ENCODE measurements at places on chromosomes 5 and 9.
A peak's percentile ranks its signal among the peaks of the same experiment; 100 is the strongest.

GRCh38 chr5:35963381-35963843 lies 25.0 kb upstream of the CAPSL start:
- DNase-seq, result no peak

DNA sequence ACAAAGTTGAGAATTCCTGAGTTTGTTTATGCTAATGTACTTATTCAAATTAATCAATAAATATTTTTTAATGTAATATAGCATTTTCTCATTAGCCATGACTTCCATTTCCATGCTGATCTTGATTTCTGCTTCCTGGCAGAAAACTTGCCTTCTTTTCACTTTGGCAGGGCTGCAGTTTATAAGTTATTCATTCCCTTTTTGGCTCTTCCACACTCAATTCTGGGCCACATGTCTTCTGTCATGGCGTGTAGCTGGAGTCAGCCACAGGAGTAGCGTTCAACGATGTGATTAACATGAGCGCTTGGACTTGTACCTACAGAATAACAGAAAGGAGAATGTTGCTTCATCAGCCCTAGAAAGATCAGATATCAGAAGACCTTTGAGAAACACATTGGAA lies 172.9 kb downstream of the CFAP90 start:
- DNase-seq, result no peak

DNA sequence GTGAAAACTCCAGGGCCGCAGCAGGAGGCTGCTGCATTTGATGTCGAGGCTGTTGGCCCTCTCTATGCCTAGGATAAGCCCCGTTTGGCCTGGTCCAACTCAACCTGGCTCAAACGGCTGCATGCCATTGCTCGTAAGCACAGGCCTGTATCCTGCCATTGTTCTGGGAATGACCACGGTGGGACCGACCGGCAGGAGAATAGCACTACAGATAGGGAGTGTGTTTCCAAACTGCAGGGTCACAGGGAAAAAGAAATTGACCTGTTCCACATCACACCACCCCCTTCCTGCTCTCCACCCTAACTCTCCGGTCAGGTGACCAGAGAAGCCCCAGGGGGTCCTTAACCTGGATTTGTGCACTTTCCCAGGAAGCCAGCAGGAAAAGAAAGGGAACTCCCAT lies 278.7 kb upstream of the KLF4 start:
- peak; percentile 52 for DNase-seq

DNA sequence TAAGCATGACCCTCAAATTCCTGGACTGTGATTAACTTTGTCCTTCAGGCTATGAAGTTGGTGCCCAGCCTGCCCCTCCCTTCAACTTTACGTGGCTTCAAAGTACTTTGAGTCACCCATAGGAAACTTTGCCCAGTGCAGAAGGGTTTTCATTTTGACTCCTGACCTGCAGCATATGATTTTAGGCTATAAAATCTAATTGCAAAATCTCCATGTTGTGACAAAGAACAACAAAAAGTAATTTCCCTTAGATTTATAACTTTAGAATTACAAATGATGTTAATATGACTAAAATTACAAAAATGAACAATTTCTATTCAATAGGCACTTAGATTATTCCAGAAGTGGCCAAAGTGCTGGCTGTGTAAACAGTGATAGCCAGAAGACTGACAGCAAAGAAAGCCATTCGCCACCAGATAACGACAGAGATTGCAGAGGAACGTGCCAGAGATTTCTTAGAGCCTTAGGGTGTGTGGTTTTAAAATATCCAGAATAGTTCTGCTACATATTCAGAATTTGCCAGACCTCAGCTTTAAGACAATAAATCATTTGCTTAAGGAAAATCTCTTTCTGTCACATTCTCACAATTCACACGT lies 197.4 kb downstream of the SEMA5A start:
- DNase-seq, result no peak

DNA sequence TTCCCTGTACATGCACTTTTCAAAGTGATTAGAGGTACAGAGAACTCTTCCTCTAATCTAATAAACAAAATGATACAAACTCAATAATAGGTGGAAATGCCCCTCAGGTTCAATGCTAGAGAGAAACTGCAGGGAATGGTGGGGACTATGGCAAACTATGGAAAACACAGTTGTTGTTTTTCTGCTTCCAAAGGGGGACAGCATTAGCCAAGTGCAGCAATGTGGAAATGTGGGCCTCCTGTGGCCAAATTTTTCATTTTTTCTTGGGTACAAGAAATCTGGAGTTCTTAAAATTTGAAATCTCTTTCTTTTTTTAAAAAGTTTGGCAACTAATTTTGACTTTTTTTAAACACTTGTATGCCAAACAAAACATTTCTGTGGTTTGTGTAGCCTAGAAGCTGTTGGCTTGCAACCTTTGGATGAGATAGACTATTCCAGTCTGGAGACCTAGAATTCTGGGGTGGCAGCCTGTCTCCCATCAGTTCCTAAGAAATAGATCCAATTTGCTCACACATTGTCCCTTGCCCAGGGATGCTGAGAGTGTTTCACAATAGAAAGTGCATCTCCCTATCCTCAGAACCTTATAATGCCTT lies 218.6 kb downstream of the PAPPA start:
- no peak for DNase-seq

DNA sequence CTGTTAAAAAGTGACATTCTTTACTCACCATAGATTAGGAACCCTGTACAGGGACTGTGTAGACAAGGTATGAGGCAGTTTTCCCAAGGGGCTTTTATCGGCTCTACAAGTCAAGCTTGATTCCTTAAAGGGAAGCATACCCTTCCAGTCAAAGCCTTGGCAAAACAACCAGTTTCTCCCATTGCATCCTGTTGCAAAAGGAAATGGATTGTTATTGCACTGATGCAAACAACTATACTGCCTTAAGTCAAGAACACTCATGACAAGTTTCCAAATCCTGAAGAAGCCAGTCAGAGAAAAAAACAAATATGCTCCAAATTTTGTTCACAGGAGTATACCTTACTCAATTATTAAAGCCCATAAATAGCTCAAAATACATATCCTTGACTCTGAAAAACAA lies 67.5 kb downstream of the RGMB start:
- DNase-seq, result no peak

GRCh38 chr9:15421990-15422371 lies 695 bp upstream of the SNAPC3 start:
- no peak for DNase-seq

DNA sequence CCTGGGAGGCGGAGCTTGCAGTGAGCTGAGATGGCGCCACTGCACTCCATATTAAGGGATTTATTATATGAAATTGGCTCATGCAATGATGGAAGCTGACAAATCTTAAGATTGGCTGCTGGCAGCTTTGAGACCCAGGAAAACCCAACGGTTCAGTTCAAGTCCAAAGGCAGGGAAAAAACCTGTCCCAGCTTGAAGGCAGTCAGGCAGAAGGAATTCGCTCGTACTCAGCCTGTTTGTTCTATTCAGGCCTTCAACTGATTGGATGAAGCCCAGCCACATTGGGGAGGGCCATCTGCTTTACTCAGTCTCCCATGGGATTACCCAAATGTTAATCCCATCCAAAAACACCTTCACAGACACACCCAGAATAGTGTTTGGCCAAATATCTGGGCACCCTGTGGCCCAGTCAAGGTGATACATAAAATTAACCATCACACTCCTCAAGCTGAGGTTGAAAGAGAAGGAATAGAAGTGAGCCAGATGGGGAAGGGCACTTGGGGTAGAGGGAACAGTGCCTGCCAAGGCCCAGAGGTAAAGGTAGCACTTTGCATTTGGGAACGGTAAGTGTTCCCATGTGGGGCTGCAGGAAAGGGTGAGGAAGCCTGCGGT lies 8.5 kb upstream of the ORM1 start:
- DNase-seq, result no peak

DNA sequence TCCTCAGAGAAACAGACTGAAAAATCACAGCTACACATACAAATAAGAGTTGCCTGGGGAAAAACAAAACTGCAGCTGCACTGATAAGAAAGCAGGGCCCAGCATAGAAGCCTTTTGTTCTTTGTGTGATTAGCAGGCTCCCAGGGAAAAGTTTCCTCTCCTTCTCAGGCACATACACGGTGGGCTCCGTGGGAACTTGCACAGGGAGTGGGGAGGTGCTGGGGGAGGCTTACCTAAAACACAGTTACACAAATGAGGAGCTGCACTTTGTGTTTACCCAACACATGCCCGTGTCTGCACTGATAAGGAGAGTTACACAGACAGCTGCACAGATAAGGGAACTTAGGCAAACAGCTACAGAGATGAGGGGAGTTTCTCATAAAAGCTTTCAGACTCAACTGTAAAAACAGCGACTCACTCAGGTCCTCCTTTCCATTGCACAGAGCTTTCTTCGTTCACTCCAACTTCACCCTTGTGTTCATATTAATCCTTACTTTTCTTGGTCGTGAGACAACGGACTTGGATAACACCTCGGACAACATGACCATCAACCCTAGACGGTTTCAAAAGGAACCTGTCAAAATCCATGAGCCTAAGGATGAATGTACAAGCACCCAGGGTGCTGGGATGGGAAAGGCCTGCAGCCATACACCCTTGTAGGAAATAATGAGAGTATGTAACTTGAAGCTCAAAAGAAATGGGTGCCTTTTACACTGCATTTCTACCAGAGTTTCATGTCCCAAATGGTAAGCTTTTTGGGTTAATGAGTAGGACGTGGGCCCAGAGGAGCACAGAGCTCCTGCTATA lies 50.8 kb downstream of the SERINC5 start:
- DNase-seq, result no peak

GRCh38 chr9:83978992-83979811 lies 813 bp downstream of the HNRNPK start:
- peak; percentile 91 for DNase-seq

- no peak for DNase-seq
These were observed 260.5 kb upstream of the WWC1 start for GRCh38 chr5:168030912-168031311.

- DNase-seq, result no peak
These were observed 374.3 kb downstream of the EBF1 start for GRCh38 chr5:158725297-158725851.

DNA sequence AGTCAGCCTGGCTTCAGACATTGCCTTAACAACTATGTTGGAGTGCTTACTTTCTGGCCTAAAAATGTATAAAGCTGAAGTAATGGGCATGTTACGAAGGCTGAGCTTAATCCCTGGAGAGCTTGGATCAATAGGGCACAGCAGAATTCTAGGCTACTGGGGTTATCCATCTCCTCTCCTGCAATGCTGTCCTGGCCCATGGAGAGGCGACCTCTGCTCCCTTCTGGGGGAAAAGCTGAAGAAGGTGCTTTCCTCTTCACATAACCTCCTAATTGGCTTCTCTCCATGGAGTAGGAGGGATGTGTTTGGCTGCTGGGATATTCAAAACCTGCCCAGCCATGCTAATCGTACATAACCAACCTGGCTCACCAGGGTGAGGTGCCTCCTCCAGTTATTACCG lies 403.5 kb downstream of the DMRT2 start:
- DNase-seq, result no peak

DNA sequence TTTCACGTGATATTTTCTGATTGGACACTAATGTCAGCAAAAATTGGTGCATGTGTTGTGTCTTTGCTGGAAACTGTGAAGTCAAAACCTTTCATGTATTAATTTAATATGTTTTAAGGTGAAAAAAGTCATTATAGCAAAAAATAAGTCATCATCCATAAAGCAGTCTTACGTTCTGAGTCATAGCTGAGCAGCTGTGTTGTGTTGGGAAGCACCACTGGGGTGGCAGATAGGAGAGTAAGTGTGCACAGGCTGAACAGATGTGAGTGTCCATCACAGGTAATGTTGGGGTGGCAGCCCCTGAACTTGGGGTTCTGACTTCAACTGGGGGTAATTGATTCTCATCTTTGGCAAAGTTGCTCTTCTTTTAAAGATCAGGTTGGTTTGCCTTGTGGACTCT lies 156.8 kb downstream of the NXNL2 start:
- DNase-seq, result no peak

- DNase-seq, result no peak
These were observed 81.1 kb upstream of the GRAMD2B start for GRCh38 chr5:126341906-126342630.

DNA sequence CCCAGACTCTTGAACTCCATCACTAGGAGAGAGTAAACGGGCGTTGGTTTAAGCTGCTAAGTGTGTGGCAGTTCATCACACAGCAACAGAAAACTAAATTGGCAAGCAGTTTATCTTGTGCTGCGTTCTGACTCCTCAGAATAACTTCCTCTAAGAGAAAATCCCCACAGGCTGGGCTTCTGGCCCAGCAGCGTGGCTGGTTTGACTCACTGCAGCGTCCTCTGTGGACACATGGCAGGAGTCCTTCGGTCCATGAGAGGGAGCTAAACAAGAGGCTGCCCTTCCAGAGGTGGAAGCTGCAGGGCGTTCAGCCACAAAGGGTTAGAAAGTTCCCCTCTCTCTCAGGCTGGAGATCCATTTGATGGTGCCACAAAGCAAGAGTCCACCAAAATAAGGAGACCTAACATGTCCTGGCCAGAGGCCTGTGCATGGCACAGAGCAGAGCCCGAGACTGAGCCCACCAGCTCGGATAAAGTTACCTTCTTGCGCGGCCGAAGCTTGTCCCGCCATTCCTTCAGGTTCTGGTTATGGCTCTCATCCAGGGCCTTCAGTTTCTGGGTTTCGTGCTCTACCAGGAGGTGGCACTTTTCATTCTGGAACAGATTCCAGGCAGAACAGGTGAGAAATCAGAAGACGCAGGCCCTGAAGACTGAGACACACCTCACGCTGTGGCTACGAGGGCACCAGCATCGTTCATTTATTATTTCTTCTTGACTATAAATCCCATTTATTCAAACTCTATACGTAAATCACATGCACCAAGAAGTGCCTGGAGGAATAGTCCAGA lies 46.2 kb upstream of the FBXW11 start:
- DNase-seq, result peak; percentile 86

GRCh38 chr5:127878174-127878750 lies 175.1 kb downstream of the CCDC192 start:
- no peak for DNase-seq

DNA sequence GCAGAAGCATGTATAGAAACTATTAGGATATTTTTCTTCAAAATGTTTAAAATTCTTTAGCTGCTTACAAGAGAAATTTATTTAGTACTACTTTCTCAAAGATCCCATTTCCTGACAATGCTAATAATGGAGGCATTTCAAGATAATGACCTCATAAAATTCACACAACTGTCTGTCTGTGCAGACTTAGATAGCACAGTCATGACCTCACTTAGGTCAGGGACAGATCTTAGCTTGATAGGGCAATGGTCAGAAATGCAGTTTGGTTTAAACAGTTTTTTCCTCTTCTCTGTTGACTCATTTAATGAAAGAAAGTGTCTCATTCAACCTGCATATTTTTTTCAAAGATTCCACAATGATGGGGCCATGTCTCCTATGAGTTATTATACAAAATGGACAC lies 128.4 kb downstream of the GRIA1 start:
- no peak for DNase-seq

GRCh38 chr5:106818552-106818951 lies 852.2 kb downstream of the EFNA5 start:
- no peak for DNase-seq

DNA sequence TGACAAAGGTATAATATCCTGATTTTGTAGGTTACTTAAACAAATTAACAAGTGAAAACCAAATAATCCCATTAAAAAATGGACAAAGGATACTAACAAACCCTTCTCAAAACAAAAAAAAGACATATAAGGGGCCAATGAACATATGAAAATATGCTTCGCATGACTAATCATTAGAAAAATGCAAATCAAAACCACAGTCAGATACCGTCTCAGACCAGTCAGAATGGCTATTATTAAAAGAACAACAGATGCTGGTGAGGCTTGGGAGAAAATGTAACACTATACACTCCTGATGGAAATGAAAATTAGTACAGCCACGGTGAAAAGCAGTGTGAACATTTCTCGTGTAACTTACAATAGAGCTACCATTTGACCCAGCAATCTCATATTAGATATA lies 1542.2 kb upstream of the CDH9 start:
- no peak for DNase-seq

GRCh38 chr5:36944607-36945225 lies 68.1 kb downstream of the NIPBL start:
- no peak for DNase-seq

Data from Right ventricle myocardium superior (tissue), 1 donor.